NCI-H146 (cell line): ENCODE measurements at places on chromosomes 1 and 21.
A peak's percentile ranks its signal among the peaks of the same experiment; 100 is the strongest.

DNA sequence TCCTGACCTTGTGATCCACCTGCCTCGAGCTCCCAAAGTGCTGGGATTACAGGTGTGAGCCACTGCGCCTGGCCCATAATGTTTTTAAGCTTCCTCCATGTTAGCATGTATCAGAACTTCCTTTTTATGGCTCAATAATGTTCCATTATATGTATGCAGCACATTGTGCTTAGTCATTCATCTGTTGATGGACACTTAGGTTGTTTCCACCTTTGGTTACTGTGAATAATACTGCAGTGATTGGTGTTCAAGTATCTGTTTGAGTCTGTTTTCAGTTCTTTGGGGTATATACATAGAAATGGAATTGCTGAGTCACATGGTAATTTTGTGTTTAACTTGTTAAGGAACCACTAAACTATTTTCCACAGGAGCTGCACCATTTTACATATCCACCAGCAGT is 17.7 kb downstream of the CMPK1 start:
- no peak for DNase-seq

DNA sequence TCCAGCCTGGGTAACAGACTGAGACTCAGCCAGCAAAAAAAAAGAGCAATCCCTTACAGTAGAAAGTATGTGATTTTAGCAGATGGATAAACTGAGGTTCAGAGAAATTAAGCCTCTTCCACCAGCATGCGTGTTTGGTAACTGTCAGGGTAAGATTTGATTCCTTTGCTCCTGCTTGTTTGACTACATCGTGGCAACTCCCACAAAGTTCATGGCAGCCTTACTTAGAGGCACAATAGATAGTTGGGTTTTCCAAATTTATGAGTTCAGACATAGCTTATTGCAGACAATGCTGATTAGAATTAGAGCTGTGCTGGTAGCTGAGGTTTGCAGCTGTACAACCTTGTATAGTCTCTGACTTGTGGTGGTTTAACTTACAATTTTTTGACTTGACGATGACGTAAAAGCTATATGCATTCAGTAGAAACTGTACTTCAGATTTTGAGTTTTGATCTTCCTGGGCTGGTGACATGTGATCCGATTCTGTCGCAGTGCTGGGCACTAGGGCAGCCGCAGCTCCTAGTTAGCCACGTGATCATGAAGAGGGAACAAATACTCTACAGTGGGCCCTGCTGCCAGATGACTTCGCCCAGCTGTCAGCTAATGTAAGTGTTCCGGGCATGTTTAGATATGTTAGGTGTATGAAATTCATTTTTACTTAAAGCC is 167.8 kb downstream of the DHRS3 start:
- DNase-seq = no peak

DNA sequence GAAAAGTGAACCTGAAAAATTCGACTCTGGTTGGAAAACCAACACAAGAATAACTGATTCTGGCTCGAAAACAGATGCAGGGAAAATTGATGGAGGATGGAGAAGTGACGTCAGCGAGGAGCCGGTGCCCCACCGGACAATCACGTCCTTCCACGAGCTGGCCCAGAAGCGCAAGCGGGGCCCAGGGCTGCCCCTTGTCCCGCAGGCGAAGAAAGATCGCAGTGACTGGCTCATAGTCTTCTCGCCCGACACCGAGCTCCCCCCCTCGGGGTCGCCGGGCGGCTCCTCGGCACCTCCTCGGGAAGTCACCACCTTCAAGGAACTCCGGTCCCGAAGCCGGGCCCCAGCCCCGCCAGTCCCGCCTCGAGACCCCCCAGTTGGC is 1.9 kb downstream of the RUSC1 start:
- peak; percentile 44 for DNase-seq

GRCh38 chr1:167420510-167420909 is 97.8 kb downstream of the CD247 start:
- DNase-seq = no peak

- no peak for DNase-seq
Observed at GRCh38 chr1:11581445-11581991, 72.7 kb downstream of the FBXO2 start.

DNA sequence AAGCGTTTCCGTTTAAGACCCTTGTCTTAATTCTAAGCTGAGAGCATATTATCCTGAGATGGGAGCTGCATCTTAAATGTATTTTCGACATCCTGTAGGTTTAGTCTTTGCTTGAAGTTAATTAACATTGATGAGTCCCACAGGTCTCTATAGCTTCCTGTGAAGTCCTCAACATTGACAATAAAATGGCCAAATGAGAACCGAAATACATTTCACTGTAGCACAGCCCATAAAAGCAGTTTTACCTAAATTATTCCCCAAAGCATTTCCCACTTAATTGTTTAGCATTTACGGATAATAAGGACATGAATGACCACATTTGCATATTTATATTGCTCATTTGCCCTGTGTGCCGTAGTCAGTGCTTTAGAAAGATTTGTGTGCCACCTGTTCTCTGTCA is 116.4 kb downstream of the CRB1 start:
- DNase-seq = no peak

GRCh38 chr1:202106340-202107254 is 16.1 kb upstream of the GPR37L1 start:
- peak; percentile 90 for DNase-seq

DNA sequence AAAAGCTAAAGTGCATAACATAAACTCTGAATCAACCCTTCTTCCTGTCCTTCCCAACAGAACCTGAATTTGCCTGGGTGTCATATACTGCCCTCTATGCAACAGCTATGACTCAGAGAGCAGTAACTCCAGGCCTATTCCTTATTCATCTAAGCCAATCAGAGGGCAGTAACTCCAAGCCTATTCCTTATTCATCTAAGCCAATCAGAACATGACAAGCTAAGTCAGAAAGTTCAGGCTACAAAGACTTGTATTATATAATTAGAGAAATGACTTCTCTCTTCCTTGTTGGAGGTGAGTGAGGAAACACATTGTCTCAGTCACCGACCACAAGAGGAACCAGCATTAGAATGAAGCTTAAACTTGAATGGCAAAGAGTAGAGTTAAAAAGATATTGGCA is 26.2 kb upstream of the TADA1 start:
- no peak for DNase-seq
